Activated naive CD4-positive, alpha-beta T cell (primary cell): ENCODE measurements at places on chromosomes 7 and 10.

GRCh38 chr10:119243967-119244366, 36.6 kb downstream of the GRK5 start:
- DNase-seq, result no peak

DNA sequence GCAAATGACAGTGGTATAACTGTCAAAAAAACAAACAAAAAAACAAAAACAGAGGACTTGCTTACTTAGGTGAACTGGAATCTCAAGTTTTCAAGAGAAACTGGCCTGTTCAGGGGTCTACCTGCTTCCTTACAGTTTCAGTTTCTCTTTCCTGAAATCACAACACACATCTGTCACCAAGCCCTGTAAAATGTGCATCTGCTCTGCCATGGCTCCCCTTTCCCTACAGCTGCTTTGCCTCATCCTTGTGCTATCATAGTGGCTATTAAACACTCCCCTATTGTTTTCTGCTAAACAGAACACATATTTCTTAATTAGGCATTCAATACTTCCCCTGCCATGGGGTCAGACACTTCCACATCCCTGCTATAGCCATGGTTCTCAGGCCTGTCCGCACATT, 37.6 kb downstream of the CPED1 start:
- DNase-seq, result no peak

DNA sequence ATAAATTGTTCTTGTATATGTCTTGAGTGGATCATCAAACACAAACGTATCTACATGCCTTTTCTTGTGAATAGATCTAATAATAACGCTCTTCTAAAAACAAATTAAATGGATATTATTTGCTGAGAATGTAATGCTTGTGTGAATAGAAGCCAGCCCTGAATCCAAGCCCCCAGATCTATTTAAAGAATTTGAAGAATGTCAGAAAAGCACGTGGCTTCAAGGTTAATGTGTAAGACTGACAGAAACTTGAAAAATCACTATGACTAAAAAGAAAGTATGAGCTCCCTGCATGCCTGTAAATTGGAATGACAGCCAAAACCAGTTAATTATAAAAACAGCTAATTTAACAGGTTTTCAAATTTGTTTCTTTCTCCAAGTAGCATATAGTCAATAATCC, 43.2 kb upstream of the ATRNL1 start:
- DNase-seq, result no peak

- DNase-seq, result no peak
Observed at GRCh38 chr10:5399332-5399731, 5.3 kb downstream of the TUBAL3 start.

GRCh38 chr10:17915181-17915580, 36.5 kb upstream of the SLC39A12 start:
- no peak for DNase-seq

DNA sequence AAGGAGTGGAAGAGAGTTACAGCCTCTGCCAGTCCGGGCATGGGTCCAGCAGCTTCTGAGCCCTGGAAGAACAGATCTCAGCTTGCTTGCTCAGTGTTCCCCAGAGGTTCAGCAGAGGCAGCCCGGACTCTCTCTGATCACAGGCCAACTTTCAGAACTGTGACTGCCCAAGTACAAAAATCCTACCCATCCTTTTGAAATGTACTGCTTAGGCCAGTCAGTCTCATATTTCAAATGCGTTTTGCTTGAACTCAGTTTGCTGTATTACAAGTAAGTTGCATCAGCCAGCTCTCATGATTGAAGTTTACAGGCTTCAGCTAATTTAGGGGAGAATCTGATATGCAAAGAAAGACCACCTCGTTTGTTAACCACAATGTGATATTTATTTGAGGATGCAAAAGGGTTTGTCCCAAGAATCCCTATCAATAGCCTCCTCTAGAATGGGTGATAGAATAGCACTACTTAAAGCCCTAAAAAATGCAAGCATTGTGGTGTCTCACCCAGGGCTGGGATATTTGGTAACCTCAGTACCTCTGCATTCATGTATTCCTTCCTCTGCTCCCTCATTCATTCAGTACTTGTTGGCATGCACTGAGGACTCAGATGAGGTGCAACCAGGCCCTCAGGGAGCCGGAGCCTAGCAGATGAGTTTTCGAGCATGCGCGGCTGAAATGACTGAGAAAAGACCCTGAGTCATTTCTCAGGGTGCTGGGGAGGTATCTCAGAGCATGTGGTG, 7.0 kb downstream of the AIMP2 start:
- no peak for DNase-seq

DNA sequence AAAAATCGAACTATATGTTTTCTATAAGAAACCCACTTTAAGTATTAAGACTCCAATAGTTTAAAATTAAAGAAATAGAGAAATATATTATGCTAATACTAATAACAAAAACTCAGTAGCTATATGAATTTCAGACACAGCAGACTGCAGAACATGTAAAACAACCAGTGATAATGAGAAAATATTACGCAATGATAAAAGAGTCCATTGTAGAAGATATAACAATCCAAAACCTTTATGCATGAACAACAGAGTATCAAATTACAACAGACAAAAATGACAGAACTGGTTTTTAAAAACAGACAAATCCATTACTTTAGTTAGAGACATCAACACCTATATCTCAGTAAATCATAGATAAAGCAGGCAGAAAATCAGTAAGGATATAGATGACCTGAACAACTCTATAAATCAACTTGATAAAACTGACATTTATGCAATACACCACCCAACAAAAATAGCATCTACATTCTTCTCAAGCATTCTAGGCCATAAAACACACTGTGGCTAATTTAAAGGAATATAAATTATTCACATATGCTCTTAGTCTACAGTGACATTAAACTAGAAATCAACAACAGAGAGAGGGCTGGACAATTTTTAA, 669.5 kb upstream of the GHITM start:
- no peak for DNase-seq

- DNase-seq, result no peak
Observed at GRCh38 chr7:76278540-76278939, 23.9 kb upstream of the HSPB1 start.

GRCh38 chr10:15571575-15571974, 148.1 kb downstream of the ITGA8 start:
- no peak for DNase-seq

GRCh38 chr7:5472432-5473315, 49.0 kb upstream of the TNRC18 start:
- DNase-seq, result no peak

DNA sequence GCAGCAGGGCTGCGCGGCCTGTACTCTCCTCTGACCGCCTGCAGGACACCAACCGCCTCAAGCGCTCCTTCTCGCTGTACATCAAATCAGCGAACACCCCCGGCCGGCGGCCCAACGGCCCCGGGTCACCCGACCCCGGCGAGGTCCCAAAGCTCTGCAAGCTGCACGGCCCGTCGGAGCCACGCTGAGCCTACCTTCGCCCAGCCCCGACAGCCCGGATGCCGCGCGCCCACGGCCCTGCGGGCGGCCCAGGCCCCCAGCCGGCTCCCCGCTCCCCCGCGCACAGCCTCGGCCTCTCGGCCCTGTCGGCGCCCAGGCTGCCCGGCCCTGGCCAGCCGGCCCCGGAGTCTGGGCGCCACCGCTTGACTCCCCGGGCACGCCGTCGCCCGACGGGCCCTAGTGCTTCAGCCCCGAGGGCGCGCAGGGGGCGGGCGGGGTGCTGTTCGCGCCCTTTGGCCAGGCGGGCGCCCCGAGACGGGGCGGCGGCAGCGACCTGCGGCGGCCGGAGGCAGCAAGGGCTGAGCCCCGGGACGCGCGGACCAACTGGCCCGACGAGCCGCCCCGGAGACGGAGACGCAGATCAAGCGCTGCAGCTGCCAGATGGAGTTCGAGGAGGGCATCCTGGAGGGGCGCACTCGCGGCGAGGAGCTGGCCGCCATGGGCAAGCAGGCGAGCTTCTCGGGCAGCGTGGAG, 11.1 kb upstream of the SEC24C start:
- DNase-seq, result no peak

- DNase-seq, result no peak
Observed at GRCh38 chr10:125548356-125548755, 134.6 kb downstream of the TEX36 start.

GRCh38 chr10:97651773-97652172, 11.3 kb downstream of the PI4K2A start:
- no peak for DNase-seq

DNA sequence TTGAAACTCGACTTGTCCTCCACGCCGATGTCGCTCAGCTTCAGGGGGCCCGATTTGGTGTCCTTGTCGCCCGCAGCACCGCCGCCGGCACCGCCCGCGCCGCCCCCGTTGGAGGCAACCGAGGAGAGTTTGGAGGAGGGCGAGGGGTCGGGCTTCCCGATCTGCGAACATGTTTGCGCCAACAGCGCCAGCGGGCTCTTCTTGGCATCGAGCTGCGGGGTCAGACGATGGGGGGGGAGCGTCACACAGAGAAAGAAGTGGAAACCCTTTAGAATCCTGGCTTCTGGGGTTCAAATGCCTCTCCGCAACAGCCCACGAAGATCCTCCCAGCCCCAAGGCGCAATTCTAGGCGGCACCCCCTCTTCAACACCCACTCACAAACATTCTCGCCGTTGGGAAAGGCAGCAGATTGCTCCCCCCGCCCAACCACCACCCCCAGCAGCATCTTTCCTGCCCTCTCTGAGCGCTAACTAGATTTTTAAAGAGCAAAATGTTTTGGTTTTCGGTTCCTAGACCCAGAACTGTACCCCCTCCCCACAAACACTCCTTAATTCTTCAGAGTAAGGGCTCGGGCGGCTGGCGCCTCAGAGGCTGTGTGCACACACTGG, 1.3 kb downstream of the ZNF503 start:
- no peak for DNase-seq

DNA sequence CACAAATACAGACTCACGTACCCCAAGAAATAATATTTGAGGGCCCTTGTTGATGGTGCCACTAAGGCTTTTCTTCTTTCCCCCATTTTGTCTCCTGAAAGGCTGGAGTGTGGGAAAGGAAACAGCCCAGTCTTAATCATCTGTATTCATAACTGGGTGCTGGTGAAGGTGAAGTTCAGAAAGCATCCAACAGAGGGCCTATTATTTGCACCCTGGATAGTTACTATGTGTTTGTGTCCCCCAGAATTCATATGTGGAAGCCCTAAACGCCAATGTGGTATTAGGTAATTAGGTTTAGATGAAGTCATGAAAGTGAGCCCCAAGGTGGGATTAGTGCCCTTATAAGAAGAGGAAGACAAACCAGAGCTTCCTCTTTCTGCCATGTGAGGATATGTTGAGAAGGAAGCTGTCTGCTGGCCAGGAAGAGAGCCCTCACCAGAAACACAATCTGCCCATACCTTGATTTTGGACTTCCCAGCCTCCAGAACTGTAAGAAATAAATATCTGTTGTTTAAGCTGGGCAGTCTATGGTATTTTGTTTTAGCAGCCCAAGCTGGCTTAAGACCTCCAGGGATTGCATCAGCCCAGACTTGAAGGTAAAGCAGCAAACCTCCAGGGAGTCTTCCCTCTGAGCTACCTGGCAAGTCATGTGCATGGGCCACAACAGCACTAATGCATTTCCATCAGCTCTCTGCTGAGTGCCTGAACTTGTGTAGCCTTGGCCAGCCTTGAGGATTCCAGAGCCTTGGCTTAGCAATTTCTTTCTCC, 90.0 kb upstream of the ADRB1 start:
- no peak for DNase-seq
